ENCODE measurements at places on chromosomes 7 and 10. TPM values are rescaled to one million over a fixed set of nuclear protein-coding genes. Genes with fewer than 3 reads are reported as not detected.

CLRN3 gene
- 0.15 TPM for polyA plus RNA-seq

TCF7L2 gene
- polyA plus RNA-seq: 42.9 TPM

PSAP gene
- 548 TPM for polyA plus RNA-seq

SPDYE2 gene
- 9.7 TPM for polyA plus RNA-seq

ING3 gene
- polyA plus RNA-seq: 36.8 TPM

NEUROD6 gene
- 0.12 TPM for polyA plus RNA-seq

RAPGEF5 gene
- polyA plus RNA-seq: 47.2 TPM

CHST3 gene
- polyA plus RNA-seq: 10.7 TPM

MRPS17 gene
- 14.6 TPM for polyA plus RNA-seq

CYP17A1 gene
- 0.09 TPM for polyA plus RNA-seq

ANKRD1 gene
- polyA plus RNA-seq: 0.24 TPM

CASTOR2 gene
- polyA plus RNA-seq: 4.2 TPM

ICA1 gene
- polyA plus RNA-seq: 37.5 TPM

OR2A42 gene
- 1.9 TPM for polyA plus RNA-seq

PNLIP gene
- polyA plus RNA-seq: not detected

DNA sequence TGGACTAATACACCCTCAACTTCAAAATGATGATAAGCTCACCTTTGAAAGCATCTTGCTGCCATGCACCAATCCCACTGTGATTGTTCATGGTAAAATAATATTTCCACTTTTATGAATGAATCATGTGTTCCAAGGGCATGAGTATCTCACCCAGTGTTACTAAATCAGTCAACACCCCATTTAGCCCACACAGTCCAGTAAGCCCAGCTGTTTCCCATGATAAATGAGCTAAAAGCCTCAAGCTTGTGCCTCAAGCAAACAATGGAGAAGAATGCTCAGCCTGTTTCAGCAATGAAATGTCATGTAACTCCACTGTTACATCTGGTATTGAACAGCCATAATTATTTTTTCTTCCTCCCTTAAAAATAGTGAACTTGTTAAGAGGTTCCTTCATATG, 442.5 kb downstream of the XPNPEP1 start:
- no peak for DNase-seq

- no peak for DNase-seq
Observed at GRCh38 chr7:28231176-28231575, 50.6 kb upstream of the JAZF1 start.

DNA sequence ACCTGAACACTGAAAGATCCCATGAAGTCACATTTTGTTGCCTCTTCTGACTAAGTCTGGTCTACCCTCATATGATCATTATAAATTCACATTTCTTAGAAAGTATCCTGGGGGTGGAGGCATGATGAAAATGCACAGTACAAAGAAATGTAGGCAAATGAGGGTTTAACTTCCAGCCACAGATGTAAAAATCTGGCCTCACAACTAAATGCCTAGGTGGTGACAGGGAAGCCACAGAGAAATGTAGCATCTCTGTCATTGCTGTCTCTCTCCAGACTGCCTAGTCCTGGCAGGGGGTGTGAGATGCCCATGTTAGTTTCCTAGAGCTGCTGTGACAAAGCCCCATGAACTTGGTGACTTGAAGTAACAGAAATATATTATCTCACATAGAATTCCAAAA, 395.9 kb downstream of the SORCS3 start:
- no peak for DNase-seq

DNA sequence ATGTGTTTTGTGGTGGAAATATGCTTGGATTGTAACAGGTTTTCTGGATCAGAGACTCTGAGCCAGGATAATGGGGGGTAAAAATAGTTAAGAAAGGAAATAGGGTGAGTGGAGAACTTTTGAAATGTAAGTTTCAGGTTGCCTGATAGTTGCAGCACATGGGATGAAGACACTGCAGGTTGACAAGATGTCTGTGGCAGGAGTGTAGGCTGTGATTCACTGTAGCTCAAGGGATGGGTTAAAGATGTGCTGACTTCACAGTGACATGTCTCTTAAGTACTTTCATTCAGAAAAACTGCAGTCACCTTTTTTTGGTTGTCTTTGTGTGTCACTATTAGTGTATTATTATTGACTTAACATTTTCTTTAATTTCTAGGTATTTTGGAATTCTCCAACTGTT, 63.5 kb upstream of the SLC39A12 start:
- no peak for DNase-seq

GRCh38 chr10:22712956-22713852, 1.2 kb downstream of the PIP4K2A start:
- peak; percentile 38 for DNase-seq

GRCh38 chr7:3289996-3290395, 11.1 kb upstream of the SDK1 start:
- DNase-seq: no peak

DNA sequence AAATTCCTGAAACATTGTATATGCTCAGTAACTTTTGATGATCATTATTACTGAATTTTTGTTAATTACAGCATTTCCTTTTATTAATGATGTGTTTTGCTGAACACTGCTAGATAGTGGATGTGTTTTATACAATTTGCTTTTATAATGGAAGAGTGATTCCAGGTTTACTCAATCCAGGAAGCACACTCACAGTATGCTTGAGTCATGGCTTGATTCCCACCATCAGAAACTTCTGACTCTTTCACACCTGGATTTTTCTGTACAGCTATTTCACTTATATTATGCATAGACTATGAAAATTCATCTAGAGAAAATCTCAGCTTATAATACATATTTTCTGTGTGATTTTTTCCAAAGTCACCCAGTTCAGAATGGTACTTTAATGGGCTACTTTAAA, 1040.9 kb downstream of the GRM8 start:
- no peak for DNase-seq

DNA sequence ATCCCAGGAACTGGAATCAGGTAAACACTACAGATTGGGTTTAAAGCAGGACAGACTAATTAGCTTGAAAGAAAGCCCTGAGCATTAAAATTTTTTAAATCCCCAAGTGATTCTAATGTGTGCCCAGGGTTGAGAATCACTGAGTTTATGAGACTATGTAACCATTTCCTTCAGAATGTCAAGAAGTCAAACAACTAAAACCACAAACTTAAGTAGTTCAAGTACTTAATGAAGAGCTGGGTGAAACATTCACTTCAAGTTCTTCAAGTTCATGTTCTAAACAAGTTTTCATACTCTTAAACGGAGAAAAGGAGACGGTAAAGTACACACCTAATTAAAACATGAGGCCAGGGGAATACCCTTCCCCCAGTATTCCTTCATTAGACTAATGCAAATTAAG, 28.2 kb upstream of the TLL2 start:
- DNase-seq: no peak

DNA sequence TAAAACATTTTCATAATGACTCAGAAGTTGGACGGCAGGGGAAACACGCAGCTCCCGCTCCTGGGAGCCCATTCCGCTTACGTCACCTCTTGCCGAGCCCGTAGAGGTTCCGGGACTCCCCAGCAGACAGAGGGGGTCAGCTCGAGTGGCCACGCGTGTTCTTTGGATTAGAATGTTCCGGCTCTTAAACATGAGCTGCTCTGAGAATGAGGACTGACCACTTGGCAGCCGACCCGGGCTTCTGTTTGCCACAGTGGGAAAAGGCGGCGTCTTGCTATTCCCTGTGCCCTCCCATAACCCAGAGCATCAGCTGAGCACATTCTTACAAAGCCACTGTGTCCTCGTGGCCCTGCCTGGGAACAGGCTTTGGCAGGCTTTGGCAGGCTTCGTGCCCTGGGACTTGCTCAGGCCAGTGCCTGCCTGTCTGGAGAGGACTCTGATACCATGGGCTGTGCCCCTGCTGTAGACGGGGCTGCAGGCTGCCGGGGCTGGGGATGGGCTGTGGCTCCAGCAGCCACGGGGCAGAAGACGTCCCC, 40.1 kb downstream of the PFKP start:
- no peak for DNase-seq

- DNase-seq: no peak
Observed at GRCh38 chr7:115135769-115136410, 214.0 kb downstream of the MDFIC start.

GRCh38 chr10:19014034-19014433, 34.6 kb upstream of the MALRD1 start:
- no peak for DNase-seq

- DNase-seq: no peak
Observed at GRCh38 chr10:20084451-20084850, 268.2 kb downstream of the PLXDC2 start.

GRCh38 chr10:110548002-110548401, 19.5 kb upstream of the SMC3 start:
- DNase-seq: no peak

GRCh38 chr7:47454069-47454973, 127.6 kb downstream of the TNS3 start:
- DNase-seq: no peak

DNA sequence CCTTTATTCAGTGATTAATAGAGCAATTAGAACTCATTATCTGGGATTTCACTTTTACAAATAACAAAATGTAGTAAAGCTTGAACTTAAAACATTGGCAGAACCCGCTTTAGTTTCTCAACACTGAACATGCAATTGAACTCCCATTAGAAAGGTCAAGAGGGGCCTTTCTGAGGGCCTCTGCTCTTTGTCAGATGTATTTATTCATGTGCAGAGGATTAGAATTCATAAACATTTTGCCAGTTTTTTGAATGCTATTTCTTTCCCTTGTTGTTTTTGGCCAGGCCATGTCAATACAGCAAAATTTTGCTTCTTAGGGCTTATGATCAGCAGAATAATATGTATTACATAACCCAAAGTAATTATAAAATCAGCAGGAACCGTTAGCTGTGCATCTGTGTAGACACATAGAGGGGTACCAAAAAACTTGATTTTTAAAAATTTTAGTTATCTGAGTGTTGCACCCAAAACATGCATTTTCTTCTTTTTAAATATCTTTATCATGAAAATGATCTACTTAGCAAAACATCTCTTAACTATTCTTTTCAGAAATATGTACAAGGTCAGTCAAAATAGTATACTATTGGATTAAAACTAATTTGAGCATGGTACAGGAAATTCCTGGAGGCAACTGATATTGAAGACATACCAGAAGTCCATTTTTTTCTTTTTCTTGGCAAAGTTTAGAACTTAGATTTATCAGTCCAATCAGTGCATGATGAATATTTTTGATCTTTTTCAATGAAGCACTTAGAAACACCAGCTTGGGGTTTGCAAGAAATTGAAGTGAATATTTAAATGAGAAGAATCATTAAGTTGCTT, 177.5 kb downstream of the TWIST1 start:
- DNase-seq: peak; percentile 6

- DNase-seq: no peak
Observed at GRCh38 chr10:63007112-63007511, 126.0 kb upstream of the NRBF2 start.

DNA sequence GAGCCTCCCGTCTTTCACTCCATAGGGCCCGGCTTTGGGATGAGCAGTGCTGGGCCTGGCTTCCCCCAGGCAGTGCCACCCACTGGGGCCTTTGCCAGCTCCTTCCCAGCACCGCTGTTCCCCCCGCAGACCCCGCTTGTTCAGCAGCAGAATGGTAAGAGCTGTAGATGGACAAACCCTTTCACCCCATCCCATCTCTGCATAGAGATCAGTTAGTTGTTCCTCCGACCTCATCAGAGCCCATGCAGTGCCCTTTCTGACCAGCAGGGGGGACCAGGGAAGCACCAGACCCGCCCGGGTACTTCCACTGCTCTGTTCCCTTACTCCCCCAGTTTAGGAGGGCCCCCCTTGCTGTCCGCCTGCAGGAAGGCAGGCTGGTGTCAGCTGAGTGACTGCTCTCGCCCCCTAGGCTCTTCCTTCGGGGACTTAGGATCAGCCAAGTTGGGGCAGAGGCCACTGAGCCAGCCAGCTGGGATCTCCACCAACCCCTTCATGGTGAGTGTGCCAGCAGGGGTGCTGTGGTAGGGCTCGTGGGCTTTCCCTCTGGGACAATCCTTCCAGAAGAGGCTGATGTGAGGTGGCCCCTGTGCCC, 9.8 kb downstream of the SAP25 start:
- DNase-seq: no peak

GRCh38 chr10:4635883-4636282, 190.1 kb upstream of the AKR1E2 start:
- DNase-seq: no peak

DNA sequence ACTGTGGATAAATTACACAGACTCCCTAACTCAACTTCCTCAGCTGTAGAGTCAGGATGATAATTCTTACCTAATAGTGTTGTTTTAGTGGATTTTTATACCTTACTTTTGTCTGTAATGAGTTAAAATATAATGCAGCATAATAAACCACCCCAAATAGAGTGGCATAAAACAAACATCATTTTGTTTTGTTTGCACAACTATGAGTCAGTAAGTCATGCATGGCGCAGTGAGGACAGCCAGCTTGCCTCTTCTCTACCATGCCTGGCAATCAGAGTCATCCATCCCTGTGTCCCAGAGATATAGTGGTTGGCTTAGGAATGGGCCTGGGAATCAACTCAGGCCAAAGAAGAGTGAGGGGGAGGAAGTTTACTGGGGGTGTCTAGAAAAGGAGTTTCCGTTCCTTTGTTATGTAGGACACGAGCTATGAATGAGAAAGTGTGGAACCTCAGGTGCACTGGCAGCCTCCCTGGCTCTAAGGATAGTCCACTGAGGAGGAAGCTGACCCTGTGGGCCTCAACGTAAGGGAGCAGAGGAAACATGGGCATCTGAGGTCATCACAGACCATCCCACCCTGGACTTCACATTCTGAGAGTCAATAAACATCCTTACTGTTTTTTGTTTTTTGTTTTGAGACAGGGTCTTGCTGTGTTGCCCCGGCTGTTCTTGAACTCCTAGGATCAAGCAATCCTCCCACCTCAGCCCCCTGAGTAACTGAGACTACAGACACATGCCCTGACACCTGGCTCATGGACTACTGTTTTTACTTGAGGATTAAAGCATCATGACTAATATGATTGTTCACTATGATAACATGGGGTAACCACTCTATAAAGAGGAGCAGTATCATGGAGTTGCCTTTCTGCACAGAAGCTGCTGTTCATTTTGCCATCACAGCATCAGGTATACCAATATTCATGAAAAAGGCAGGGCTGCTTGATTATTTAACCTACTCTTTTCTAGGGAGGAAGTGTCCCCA, 21.0 kb upstream of the GRB10 start:
- no peak for DNase-seq

- no peak for DNase-seq
Observed at GRCh38 chr7:70384891-70385290, 747.1 kb upstream of the GALNT17 start.
